Mucosa of gallbladder (tissue), 1 donor: ENCODE measurements at places on chromosomes 1 and 21. TPM values are rescaled to one million over a fixed set of nuclear protein-coding genes. Genes with fewer than 3 reads are reported as not detected.

GRCh38 chr1:174174461-174175329 is 15.4 kb downstream of the RABGAP1L start:
- no peak for DNase-seq

GRCh38 chr1:112472142-112472541 is 36.6 kb upstream of the WNT2B start:
- DNase-seq, result no peak

GRCh38 chr1:41408691-41409090 is 47.5 kb downstream of the FOXO6 start:
- DNase-seq, result no peak

DNA sequence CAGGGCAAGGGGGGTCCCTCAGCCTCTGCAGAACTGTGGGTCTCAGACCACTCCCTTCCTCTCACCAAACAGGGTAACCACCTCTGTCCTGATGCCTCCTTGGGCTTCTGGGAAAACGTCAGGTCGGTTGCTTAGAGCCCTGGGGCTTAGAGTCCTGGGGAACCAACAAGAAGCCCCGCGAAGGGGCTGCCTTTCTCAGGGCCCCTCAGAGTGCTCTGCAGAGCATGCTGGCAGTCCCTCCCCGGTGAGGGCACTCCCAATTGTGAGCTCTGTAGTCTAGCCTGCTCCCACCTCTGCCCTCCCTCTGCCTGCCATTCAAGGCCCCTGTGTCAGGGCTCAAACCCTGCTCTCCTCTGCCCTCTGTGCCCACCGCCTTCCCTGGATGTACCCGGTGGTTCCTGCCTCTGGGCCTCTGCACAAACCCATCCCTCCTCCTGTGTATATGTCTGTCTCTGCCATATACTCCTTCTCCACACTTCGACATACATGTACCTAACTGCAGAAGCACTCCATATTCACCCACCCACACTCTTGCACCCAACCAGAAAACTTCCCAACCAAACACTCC is 92.3 kb downstream of the DMRTB1 start:
- DNase-seq, result no peak

- DNase-seq, result no peak
These were observed 162.5 kb downstream of the TBX15 start for GRCh38 chr1:118825619-118826018.

FAM229A gene
- 11.1 TPM for total RNA-seq

GRCh38 chr21:41831866-41832595 is 47.1 kb downstream of the PRDM15 start:
- DNase-seq, result no peak

- no peak for DNase-seq
These were observed 254.7 kb downstream of the USH2A start for GRCh38 chr1:216168546-216168945.

PLPPR4 gene
- 2.2 TPM for total RNA-seq

DNA sequence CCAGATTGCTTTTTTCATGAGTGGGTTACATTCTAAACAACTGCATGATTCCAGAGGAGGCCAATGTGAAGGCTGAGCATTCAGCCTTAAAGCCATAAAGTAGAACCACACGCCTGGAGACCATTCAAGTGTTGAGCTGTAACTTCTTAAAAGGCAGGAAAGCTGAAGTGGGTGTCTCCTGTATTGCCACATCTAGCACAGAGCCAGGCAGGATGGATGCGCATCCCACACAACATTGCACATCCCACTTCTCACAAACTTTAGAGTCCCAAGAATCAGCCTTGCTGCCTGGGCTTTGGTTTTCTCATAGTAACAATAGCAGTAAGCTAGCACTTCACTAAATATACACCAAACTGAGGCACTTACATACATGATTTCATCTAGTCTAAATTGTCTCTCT is 151.7 kb downstream of the DAB1 start:
- DNase-seq, result no peak

AQP10 gene
- total RNA-seq, result 0.32 TPM

FAM131C gene
- 4.7 TPM for total RNA-seq

DNA sequence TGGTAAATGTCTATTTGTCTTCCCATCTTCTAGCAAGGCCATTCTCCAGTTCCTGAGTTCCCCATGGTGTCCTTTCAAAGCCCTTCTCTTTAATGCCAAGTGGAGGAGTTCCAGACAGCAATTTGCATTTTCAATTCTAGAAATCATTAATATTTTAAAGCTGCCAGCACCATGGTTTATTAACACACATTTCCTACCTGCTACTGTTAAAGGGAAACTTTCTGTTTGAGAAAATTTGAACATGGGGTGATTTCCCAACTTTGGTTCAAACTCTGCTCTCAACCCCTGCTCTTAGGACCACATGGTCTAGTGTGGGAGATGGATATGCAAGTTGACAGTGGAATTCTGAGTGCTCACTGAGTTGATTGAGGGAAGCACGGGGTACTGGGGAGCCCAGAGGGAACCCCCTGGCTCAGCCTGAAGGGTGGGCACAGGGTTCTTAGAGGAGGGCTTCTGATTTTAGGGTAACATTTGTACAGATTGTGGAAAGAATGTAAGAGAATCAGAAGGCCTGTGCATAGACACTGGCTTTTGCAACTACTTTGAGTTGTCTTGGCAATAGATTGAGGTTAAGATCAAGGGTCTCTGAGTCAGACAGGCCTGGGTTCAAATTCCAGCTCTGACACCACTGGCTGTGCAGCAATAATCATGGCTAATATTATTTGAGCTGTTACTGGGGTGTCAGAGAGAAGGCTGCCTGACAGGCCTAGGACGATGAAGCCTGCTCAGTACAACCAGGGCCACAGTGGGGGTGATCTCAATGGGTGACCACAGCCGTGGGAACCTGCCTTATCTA is 97.8 kb downstream of the BEND5 start:
- no peak for DNase-seq

AURKAIP1 gene
- 135 TPM for total RNA-seq

- DNase-seq, result no peak
These were observed 71.9 kb downstream of the CD34 start for GRCh38 chr1:207839083-207839413.

DNA sequence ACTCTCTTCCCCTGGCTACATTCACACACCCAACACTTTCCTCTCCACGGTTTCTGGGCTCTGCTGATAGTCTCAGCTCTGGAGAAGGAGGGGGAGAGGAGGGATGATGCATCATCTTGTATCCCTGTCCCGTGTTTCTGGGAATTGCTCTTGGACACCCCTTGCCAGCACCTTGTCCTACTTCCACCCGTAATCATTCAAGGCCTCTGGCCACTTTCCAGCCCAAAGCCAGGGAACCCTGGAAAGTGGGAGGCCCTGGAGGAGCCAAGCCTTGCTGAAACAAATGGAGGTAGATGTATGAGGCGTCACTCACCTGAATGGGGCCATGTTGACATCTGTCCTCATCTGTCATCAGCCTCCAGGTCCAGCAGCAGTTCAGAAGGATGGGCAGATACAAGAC is 4.4 kb downstream of the PLEKHO1 start:
- DNase-seq, result no peak

- no peak for DNase-seq
These were observed 86.3 kb downstream of the ACBD6 start for GRCh38 chr1:180415985-180416633.

RNF186 gene
- 0.32 TPM for total RNA-seq

LCE1D gene
- total RNA-seq, result not detected

S100A3 gene
- total RNA-seq, result not detected

DNA sequence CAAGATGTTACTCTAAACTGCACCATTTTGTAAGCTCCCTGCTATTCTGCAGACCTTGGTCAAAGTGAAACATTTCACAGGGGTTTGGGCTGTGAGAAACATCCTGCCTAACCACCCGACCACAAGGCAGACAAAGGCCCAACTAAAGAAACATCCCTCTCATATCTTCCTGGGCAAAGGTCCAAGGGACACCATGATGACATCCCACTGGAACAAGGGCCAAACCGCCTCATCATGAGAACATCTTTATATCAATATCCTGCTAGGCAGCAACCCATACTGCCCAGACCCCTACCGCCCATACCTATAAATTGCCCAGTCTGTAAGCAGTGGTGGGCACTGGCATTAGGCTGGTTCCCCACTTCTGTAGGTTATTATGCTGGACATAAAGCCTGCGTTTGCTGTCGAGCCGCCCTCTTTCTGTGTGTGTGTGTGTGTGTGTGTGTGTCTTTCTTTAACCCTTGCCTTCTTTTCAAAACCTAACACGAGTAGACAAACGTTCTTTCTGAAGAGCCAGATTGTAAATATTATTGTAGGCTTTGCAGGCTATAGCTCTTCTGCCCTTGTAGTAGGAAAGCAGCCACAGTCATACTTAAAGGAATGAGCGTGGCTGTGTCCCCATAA is 1.0 kb upstream of the PPIE start:
- no peak for DNase-seq

SPRR3 gene
- 42.5 TPM for total RNA-seq

- no peak for DNase-seq
These were observed 131.6 kb downstream of the TRIM33 start for GRCh38 chr1:114379358-114379757.

MYCL gene
- total RNA-seq, result 4.4 TPM

DNA sequence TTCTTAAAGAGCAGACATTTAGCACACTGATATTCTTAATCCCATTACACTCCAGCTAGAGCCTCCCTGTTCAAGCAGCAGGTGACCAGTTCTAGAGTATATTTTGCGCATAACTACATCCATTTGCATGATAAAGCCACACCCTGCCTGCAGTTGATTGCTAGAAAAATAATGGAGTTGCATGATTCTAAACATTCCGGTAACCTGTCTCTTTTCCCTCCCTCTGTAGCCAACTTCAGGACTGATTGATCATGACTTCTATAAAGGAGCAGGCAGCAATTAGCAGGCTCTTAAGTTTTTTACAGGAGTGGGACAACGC is 14.9 kb downstream of the ARMH1 start:
- DNase-seq, result no peak

KCNJ9 gene
- not detected for total RNA-seq

DNA sequence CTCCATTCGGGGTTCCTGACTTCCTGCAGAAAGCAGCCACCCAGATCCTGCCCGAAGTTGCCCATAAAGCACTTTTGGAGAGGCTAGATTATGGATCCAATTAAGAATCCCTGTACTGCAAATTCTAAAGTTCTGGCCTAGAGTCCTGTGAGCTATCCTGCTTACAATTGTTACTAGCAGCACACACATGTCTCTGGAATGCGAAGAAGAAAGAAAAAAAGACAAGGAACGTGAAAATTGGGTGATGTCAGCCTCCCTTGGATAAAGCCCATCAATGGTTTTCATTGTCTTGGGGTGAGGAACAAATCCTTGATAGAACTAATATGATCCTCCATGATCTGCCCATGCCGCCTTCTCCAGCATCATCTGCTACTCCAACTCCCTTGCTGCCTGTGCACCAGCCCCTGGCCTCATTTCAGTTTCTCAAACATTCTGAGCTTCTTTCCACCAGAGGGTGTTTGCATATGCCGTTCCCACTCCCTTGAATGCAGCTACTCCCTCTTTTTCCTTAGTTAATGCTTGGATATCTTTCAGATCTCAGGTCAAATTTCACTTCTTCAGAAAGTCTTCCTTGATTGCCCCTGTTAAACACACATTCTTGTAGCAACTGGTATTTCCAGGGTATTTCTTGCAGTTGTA is 94.0 kb downstream of the ST6GALNAC5 start:
- DNase-seq, result no peak

DNA sequence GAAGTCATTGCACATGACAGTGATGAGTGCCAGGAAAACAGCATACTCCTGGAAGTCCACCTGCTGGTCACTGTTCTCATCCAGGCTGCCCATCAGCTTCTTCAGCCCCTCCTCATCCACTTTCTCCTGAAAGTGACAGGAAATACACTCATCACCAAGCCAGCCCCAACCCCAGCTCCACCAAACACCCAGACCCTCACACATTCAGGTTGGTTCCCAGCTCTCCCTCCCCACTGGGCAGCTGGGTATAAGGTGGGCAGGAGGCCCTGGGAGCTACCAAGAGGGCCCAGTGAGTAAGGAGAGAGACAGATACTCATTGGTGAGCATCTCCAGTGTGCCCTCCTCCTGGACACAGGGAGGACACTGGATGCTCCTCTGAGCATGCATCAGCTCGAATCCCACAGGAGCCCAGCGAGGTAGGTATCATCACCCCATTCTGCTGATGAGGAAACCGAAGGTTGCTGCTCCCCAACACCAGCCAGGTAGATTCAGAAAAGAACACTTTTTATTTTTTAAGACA is 4.1 kb downstream of the S100A2 start:
- no peak for DNase-seq

KHDRBS1 gene
- total RNA-seq, result 99.4 TPM

- DNase-seq, result no peak
These were observed 1.9 kb upstream of the SAMSN1 start for GRCh38 chr21:14547834-14548513.

DNA sequence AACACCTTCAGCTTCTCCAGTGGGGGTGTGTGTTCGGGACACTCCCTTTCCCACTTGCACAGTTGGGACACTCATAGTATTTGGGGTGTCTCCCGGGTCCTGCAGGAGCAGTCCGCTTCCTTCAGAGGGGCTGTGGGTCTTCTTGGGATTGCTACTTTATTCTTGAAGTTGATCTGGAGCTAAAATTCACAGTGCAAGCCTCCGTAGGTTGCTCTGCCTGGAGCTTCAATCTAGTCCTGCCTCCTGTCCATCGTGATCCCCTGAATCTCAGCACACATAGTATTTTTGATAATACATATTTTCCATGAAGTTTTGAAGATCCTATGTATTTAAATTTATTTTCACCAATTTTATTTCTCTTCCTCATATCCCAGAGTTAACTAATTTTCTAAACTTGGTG is 902.1 kb downstream of the LTN1 start:
- no peak for DNase-seq

GRCh38 chr1:163069142-163069541 is at the start of gene RGS4:
TSS of gene RGS4 (plus strand) at chr1:163069361. CDS start at chr1:163069485, 124 bp downstream.
- peak; percentile 51 for DNase-seq

DNA sequence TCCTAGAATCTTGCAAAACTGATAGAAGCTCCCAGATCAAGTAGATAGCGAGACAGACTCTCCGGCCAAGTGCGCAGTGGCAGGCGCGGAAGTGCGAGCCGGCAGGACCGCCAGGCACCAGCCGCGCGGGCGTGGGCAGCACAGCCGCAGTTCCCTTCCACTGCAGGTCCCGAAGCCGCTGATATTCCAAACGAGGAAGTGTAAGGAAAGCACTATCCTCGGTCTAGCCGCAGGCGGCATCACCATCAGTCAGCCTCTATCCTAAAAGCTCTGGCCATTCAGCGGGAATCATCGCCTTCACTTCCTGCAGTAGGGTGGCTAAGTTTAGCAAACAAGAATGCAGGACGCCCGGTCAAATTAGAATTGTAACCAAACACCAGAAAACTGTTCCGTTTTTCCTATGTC is 710 bp downstream of the GLRX2 start:
- DNase-seq, result peak; percentile 35

GRCh38 chr1:110627764-110628163 is 21.6 kb upstream of the KCNA2 start:
- DNase-seq, result no peak

APOBEC4 gene
- not detected for total RNA-seq

DNA sequence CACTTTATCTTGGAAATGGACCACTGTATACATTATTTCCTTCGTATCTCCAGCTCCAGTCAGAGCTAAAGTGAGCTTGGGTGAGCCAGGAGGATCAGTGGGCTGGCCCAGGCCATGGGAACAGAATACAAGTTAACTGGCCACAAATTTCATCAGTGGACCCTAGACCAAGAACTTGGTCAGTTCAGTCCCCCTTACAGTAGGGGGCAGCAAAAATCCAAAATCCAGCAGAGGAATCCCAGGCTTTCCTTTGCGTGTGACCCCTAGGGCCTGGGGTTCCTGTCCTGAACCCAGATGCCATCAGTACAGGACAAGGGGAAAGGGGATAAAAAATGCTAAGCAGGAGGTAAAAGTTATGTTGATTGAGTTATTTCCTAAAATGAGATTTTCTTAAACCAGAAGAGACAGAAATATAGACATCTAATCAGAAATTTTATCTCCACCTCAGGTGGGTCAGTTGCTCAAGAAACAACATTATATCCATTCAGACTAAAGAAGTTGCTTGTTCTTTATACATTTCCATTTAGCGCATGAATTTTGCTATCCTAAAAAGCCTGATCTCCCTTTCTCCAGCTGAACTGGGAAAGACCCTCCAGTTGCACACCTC is 24.1 kb upstream of the LCE5A start:
- no peak for DNase-seq
